ENCODE measurements at places on chromosomes 13 and 19.

DNA sequence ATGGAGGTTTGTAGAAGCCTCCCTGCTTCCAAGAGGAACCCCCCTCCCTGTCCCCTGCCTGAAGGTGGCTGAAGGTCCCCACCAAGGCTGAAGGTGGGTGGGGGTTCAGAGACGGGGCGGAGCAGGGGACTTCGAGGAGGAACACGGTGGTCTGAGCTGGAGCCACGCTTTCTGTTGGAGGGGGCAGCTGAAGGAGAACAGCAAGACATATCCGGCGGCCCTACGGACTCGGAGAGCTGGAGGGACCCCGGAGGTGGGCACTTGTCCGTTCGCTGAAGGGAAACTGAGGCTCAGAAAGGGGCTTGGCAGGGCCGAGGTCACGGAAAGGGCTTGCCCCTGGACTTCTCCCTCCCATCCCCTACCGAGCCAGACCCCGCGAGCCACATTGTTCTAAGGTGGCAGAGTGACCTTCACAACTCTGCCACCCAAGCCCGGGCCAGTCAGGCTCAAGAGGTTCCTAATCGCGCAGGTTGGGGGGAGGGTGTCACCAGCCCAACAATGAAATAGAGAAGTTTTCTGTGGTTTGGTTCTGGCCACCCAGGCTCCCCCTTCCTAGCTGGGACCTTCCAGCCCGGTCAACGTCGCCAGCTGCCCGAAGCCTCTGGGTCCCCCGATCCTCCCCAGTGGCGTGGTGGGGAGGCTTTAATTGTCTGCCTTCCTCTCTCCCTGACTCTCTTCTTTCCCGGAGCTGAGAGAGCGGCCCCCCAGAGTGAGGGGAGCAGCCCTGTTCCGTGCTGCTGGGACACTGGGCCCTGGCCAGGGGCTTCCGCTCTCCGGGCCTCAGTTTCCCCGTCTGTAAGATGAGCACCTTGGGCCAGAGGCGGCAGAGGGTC is 15.5 kb upstream of the KCNN1 start:
- no peak for DNase-seq

- DNase-seq: no peak
These were observed 48.5 kb downstream of the GAS6 start for GRCh38 chr13:113815151-113816058.

GRCh38 chr19:51573331-51573730 is 2.2 kb downstream of the ZNF175 start:
- peak; percentile 11 for DNase-seq

GRCh38 chr13:107554460-107554859 is 660.9 kb downstream of the LIG4 start:
- no peak for DNase-seq

DNA sequence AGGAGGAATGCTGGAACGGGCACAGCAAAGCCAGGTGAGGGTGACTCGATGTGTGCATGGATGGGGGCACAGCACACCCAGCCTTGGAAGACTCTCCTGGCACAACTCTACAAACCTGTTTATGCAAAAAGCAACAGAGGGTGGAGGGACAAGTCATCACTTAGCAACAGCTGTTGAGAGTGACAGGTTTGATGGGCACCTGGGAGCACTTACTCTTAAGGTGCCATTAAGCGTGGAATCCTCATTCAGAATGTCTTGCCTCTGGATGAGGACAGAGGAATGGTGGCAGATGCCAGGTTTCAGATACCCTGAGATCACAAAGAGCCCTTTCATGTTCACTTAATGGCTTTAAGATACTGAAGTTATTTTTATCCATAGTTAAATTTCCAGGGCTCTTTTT is 97.0 kb downstream of the DCT start:
- DNase-seq: no peak

GRCh38 chr19:37095859-37096258 is 17.6 kb downstream of the ZNF420 start:
- no peak for DNase-seq

DNA sequence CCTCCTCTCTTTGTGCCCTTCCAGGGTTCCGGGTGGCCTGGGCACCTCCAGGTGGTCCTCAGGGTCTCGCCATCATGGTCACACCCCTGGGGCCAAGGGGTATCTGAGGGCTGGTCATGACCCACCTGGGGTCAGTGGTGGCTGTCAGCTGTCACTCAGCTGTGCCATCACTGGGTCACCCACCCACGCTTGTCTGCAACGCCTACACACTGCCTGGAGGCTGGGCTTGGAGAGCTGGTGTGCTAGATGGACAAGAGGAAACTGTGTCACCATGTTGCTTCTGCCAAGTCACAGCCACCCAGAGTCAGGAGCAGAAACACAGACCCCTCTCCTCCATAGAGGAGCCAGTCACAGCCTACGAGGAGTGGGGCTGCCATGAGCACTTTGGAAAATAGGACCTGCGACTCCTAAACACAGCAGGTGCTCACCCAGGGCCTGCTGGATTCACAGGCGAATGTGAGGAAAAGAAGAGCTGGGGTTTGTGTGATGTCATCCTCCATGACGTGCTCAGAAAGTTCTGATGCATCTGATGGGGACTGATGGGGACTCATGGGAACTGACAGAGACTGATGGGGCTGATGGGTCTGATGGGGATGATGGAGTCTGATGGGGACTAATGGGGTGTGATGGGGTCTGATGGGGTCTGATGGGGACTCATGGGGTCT is 10.7 kb upstream of the GRTP1 start:
- no peak for DNase-seq

DNA sequence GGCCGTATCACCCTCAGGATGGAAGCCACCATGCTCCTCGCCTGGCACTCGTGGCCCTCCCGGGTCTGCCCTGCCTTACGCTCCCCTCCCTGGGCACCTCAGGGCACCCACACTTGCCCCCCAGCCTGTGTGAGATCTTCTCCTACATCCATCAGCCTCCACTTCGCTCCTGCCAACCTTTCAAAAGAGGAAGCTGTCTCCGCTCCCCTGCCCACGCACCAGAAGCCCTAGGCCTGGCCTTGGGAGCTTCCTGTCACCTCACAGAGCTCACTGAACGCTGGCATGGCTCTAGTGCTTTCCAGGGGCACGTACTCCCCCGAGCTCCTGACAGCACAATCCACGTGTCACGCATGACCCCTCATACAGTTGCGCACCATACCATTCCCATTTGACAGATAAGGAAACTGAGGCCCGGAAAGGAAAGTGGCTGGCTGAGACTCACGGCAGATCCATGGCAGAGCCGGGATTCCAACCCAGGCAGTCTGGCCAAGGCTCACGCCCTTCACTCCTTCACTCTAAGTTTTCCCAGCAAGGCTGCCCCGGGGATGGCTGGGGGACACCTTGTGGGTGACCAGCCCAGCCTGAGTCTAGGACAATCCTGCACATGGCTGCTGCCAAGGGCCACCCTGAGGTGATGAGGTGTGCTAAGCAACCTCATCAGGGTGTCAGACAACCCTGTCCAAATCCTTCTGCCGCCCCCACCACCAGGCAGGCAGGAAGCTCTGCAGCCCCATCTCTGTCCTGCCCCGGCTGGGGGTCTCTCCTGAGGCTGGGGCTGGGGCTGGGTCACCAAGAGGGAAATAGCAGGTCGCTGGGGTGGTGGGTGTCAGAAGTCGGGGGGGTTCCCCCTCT is 19.3 kb downstream of the PPP1R12C start:
- DNase-seq: no peak

- DNase-seq: peak; percentile 15
These were observed 12.9 kb downstream of the TUBGCP3 start for GRCh38 chr13:112574834-112575613.

DNA sequence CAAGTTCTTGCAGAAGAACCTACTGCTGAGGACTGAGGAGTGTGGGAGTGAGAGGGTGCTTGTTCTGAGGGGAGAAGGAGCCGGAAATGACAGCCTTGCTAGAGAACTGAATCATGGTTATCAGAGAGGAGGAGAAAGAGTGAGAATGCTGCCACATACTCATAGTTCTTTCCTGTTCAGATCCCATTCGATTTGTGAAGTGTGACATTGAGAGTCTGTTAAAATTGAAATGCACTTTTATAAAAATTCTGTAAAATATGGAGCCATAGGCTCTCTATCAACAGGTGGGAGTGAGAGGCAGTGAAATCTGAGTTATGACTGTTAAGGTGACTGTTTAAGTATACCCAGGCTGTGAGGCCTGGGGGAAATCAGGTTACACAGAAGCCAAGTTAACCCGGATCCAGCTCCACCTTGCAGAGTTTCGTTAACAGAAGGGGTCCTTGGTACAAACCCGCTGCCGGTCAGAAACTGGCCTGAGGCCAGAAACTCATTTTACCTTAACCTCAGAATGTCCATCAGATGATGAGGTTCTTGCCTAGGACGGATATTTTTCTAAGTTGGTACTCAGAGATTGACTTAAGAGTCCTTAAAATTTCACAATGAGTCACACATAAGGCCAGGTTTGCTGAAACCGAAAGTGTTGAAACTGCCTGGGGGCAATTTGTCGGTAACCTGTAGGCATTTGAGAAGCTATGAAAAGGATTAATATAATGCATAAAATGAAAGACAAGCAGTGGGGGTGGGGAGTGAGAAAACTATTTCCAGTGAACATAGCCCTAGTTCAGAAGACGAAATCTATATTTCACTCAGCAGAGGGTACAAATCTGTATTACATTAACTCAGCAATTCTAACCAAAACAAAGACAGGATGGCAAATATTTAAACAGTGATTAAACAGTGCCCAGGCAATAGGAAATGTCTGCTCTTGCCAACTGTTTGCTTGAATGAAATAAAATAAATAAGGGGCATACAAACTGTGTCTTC is 350.5 kb downstream of the KCNRG start:
- no peak for DNase-seq

- DNase-seq: no peak
These were observed 23.7 kb upstream of the TNFSF14 start for GRCh38 chr19:6693681-6694080.

DNA sequence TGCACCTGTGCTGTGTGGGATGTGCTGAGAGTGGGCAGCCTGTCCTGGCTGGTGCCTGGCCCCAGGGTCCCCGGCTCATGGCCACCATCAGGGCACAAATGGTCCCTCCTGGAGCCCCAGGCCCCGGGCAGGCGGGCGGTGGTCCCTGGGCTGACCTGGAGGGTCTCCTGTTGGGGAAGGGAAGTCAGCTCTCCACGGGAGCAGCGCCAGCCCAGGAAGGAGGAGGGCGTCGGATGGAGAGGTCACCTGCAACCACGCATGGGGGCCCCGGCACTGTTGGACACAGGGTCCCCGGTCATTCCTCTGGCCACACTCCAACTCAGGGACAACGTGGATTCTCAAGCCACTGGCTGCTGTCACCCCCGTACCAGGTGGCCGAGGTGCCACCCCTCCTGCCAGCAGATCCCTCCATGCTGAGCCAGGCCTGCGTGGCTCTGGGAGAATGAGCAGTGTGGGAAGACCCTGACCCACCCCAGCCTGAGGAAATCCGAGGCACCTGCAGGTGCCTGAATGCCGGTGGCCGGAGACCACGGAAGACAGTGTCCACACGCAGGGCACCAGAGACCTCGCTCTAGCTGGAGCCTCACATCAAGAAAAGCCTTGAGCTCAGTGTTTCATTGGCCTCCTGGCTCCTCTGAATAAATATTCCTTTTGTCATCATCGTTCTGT is 13.5 kb downstream of the LMNB2 start:
- DNase-seq: no peak

DNA sequence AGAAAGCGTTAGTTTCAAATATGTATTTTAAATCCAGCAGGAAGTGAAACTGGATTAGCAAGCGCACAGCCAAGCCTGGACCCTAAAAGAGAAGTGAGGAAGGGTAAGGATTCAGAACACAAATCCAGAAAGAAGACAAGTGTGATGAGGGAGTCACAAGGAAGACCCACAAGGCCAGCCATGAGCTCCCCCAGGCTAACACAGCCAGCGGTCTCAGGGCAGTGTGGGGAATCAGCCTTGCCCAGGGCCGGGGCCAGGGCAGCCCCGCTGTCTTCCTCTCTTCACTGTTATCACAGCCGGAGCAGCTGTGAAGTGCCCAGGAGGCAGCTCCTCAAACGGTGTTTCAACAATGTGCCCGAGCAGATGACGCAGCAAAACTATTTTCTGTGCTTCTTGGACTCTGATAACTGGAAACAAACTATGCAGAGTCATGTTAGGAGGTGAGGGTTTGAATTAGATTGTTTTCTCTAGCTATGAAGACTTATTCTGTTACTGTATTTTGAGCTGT is 12.2 kb upstream of the CDC16 start:
- DNase-seq: peak; percentile 67

- peak; percentile 83 for DNase-seq
These were observed 3.0 kb downstream of the SLC15A1 start for GRCh38 chr13:98749501-98749900.

DNA sequence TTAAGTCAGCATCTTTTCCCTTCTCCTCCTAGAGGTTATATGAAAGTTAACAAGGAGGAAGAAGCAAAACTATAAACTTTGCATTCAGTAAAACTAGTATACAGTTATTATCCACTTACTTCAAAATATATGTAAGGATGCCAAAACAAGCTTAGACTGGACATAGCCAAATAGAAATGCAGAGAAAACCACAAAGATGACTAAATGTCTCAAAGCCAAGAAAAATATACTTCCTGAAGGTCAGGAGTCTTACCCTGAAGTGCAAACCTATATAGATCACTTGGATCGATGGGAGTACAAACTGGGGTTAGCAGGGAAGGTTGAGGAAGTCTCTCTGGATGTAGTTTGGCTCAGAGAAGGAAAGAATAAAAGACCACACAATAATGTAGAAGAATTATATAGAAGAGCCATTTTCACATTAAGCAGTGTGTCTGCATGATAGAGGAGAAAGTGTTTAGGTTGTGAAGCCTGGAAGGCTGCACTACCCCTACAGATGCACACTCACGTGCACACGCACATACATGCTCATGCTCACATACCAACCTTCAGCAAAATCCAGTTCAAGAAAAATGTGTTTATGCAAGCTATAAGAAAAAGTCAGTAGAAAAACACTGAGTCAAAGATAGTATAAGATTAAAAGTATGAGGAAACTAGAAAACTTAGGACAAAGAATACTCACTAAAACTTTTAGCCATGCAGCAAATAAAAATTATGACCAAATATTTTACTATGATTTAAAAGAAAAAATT is 112.1 kb upstream of the RXFP2 start:
- DNase-seq: peak; percentile 63

DNA sequence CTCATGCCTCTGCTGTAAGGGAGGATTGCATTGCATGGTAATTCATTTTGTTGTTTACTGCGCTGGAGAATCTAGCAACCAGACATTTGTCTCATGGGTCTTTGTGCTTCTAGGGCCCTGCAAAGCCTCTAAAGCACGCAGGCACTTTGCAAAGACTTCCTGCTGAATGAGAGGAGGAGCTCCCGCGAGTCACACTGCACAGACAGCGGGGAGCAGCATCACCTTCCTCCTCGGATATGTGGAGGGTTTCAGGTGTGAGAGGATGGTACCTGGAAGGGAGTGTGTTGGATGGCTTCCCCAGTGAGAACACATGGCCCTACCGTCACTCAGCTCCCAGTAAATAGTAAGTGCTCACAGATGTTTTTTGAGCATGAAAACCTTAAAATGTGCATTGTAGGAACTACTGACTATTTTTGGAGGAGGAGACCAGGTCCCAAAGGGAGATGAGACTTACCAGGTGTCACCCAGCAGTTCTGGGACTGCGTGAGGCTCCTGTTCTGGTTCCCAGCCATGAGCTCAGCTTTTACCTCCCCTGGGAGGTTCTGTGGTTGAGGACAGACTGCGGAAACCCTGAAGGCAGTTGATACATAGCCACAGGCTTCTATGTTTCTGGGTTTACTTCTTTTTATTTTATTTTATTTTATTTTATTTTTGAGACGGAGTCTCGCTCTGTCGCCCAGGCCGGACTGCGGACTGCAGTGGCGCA is 278.0 kb downstream of the FGF9 start:
- no peak for DNase-seq
